Right renal pelvis (tissue), 4 donors: ENCODE measurements at places on chromosomes 16 and 17.

GRCh38 chr17:14744761-14745473 lies 444.0 kb downstream of the HS3ST3B1 start:
- DNase-seq = no peak

- no peak for DNase-seq
Observed at GRCh38 chr17:2995886-2996809, 67.3 kb downstream of the OR1D5 start.

DNA sequence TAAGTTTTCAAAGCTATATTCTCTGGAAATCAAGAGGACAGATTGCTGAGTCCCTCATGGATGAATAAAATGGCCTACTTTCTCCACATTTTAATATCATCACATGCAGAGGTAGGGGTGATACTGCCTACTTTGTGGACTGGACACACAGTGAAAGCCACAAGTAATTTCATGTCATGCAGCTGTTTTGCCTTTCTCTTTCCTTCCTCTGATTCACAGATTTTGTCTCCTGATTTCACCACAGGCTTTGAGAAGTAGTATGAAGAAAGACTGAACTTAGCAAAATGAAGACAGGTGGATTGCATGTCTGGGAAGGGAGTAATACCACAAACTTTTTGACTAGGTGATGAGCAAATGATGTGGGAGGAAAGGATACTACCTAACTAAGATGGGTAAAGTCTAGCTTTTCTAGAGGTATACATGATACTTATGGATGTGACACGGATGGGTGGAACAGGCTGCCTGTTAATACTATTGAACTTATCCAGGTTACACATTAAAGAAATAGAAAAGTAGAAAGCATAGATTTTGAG lies 478.4 kb upstream of the GOT2 start:
- no peak for DNase-seq

DNA sequence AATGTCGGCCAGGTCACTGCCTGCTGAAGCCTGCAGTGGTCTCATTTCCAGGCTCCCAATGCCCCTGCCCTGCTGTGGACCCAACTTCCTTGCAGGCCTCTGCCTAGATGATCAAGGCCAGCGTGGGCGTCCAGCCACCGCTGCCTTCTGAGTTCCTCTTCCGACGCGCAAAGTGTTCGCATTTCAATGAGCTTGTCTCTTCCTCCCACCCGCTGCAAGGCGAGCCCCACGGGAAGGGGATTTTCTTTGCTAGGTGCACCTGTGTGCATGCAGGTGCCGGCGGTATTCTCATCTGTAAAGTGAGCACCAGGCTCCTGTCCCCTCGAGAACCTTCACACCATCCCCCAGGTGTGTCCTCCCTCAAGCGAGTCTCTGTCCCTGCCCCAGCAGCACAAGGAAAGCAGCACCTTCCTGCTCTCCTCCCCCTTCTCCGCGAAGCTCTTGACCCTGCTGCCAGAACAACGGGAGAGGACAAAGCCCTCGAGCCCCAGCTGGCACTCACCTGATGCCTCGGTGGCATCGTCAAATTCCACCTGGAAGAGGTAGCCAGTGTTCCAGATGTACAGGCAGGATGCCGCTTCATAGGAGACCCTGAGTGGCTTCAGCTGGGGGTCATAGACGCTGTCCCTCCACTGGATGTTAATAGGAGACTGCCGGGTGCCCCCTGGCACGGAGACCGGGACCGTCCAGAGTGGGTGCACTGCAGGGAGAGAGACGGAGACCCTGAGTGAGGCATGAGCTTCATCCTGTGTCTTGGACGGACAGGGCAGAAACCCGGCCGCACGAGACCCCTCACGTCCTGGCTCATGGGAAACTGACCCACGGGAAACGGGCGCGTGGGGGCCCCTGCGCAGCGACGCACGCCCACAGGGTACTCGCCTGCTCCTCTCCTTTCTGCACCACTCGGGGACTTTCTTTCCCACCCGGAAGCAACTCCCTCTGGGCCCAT lies 9.8 kb downstream of the CA5A start:
- DNase-seq = no peak

- DNase-seq = no peak
Observed at GRCh38 chr16:89443727-89444084, 46.7 kb downstream of the ANKRD11 start.

GRCh38 chr17:50918933-50919296 lies 52.8 kb upstream of the TOB1 start:
- no peak for DNase-seq
